Hematopoietic multipotent progenitor cell treated with erythropoietin and hydrocortisone succinate and interleukin-3 and kit ligand, for 4 days (in vitro differentiated cells): ENCODE measurements at places on chromosomes 2 and 18.

DNA sequence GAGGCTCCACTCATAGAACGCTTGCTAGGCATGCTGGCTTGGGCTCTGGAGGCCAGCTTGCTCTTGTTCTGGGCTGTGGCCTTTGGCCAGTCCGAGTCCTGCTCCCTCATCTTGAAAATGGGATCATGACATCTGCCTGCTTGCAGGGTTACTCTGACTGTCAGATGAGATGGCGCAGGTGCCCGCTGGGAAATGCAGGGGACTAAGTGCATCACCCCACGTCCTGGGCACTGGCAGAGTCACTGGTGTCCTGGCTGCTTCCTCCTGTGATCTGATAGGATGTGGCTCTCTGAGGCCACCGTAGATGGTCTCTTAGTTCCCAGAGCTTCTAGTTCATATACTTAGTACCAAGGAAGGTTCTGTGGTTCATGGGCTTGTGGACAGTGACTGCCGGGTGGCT is 18.5 kb downstream of the LDLRAD4 start:
- no peak for DNase-seq

GRCh38 chr2:44894058-44894457 is 47.4 kb upstream of the SIX3 start:
- no peak for DNase-seq

- no peak for DNase-seq
Measured at GRCh38 chr18:37403788-37404187, 161.8 kb downstream of the CELF4 start.

DNA sequence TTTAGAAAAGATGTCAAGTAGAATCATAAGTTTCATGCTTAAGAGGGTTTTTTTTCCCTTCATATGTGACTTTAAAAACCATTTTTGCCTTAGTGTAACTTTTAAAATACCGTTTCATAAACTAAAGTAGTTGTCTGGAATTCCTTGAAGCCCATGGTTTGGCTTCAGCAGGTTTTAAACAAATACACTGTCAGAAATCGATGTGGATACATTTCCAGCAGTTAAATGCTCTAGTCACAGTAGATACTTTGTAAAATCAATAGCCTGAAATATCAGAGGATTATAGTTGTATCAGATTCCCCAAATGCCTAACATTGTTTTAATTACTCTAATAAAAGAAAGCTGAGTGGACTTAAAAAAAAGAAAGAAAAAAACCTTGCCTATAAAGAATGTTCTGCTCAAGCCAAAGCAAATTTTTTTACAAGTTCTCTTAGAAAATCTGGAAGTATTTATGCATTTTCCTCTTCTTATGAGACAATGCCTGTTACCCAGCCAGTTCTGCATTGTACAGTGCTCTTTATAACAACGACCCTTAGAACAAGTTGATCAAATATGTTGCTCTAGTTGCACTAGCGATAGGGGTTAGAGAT is 260.5 kb downstream of the LTBP1 start:
- no peak for DNase-seq

GRCh38 chr2:96547731-96548171 is 11.2 kb downstream of the ARID5A start:
- no peak for DNase-seq
